Stimulated activated CD4-positive, alpha-beta T cell treated with anti-CD3 and anti-CD28 coated beads, Interleukin-15, amount 100 ng/mL, for 1 hour (primary cell): ENCODE measurements at places on chromosomes 7 and 10.

- no peak for DNase-seq
These were observed 987 bp upstream of the EXOC6 start for GRCh38 chr10:92847202-92847864.

GRCh38 chr10:102998399-102998907 is 80.4 kb downstream of the CNNM2 start:
- DNase-seq: no peak

GRCh38 chr7:116797612-116798011 is 64.8 kb upstream of the CAPZA2 start:
- no peak for DNase-seq

DNA sequence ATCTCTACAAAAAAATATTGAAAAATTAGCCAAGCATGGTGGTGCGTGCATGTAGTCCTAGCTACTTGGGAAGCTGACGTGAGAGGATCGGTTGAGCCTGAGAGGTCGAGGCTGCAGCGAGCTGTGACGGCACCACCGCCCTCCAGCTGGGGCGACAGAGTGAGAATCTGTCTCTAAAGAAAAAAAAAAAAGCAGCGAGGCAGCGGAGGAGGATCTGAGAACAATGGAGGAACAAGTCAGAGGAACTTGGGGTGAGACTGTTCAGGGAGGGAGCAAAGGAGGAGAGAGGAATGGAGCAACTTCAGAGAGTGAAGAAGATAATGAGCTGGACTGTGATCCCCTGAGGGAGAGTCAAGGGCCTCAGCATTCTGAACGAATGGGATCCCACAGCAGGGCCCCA is 85.4 kb downstream of the MKX start:
- DNase-seq: no peak

DNA sequence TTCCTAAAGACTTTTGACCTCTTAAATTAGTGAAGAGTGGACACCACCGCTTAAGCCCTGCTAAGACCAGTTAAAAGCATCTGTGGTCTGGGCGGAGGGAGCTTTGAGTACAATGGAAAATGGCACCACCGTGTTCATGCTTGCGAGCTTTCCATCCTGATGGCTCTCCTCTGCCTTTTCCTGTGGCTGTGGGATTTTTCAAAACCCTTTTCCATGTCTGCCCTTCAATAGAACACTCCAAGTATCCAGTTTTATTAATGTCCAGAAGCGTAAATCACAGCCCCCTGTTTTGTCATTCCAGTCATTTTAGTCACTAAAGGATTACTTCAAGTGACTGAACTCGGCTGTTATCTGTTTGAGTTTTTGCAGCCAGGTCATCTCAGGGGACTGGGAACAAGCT is 181.8 kb downstream of the MGMT start:
- DNase-seq: no peak

DNA sequence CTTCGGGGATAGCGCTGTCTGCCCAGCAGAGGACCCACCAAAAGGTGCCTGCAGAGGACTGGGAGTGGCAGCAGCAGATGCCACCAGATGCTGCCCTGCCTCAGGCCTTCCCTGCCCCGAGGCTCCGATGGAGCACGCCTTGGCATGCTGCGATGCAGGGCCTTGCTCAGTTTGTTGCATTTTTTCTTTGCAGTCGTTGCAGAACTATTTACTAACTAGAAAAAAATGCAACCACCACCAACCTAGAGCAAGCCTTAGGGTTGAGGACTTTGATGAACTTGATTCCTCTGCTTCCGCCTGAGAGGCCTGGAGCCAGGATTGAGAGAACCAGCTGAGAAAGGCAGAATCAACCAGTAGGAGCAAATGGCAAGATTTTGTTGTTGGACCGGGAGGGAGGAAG is 585.6 kb upstream of the MKI67 start:
- DNase-seq: no peak

GRCh38 chr10:124221356-124222317 is 128.2 kb upstream of the CHST15 start:
- DNase-seq: no peak

DNA sequence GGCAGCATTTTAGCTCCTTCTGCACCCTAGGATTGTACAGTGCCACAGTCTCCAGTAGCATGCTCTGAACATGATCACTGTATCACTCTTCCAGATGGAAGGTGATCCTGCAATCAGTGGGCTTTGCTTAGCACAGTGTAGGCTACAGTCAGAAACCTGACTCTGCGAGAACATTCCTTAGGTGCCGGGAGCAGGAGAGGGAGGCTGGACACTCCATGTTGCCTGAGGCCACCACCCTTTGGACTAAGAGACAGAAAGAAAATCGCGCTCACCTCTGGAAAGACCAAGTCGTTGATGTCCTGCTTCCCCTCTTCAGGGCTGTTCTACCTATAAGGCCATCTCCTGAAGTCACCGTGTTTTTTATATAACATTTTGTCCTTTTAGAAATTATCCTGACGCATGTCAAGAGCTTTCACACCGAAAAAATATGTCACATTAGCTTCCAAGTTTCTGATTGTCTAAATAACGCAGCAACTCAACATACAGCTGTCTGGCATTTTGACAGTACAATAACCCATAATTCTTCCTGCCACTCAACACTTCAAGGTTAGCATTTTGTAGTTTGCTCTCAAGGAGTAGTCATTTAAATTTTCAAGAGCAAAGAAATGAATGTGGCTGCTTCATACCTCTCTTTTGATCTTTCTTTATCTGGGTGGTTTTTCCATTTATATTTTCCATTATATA is 563.1 kb downstream of the LRMDA start:
- DNase-seq: no peak

DNA sequence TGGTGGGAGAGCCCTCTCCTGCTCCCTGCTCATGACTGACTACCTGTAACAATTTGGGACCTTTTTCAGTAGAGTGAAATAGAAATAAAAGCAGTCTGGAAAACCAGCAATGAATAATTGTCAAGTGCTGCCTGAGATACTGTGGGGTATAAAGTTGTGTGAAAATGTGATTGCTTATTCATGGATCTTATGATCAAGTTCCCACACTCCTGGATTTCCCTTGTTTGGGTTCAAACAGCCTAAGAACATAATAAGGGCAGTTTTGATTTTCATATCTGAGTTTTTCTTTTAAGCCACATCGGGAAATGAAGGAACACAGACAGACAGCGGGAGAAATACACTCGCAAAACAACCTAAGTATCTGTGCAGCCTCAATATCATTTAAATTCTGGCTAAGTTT is 52.9 kb downstream of the CALD1 start:
- DNase-seq: no peak

DNA sequence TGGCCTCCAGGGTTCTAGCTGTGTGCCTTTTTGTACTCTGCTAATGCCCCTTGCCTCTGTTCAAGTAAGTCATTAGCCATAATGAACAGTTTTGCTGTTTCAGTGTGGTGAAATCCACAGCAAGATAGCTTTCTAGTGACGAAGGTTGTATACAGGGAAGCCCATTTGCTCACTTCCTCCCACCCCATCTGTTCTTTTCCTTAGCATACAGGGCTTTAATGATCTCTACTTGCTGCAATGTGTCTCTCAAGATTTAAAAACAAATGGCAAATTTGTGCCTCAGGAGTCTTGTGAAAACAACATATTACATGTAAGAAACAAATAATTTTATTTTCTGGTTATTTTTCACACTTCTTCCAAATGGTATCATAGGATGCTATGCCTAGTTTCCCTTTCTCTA is 243.2 kb downstream of the CDK14 start:
- no peak for DNase-seq

- DNase-seq: no peak
These were observed 72.8 kb downstream of the CCNY start for GRCh38 chr10:35409094-35409582.

DNA sequence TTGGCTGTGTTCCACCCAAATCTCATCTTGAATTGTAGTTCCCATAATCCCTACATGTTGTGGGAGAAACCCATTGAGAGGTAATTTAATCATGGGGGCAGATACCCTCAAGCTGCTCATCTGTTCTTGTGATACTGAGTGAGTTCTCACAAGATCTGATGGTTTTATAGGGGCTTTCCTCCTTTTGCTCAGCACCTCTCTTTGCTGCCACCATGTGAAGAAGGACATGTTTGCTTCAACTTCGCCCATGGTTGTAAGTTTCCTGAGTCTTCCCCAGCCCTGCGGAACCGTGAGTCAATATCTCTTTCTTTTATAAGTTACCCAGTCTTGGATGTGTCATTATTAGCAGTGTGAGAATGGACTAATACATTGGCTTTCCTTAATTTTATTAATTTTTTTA is 527.8 kb downstream of the MDFIC start:
- no peak for DNase-seq

GRCh38 chr7:37007691-37008090 is 283.4 kb upstream of the AOAH start:
- no peak for DNase-seq

- no peak for DNase-seq
These were observed 101.9 kb upstream of the HGF start for GRCh38 chr7:81871606-81872265.

DNA sequence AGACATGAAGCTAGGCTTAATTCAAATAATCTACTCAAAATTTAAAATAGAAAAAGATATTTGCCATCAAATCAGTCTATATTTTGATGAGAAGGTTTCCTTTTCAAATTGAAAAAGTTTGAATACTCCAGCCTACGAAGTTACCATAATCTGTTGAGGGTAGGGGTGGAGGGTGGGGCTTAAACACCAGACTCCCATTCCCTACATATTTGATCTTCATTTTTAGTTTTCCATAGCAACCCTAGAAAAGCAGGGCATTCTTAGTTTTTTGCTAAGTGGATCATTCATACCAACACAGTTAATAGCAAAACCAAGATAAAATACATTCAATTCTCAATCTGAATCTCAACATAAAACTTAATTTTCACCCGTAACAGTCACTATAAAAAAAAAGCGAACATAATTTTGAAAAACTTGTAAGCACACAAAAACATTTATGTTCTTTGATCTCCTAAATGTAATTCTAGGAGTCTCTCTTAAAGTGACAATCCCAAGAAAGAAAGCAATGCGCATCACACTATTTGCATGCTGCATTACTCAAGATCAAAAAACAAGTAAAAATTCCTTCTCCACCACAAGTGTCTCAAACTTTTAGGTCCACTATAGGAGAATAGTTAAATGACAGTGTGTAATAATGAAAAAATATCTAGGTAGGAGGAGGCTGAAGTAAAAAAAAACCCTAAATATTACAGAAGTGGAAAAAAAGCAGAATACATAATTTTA is 30.8 kb downstream of the TMEM209 start:
- no peak for DNase-seq

DNA sequence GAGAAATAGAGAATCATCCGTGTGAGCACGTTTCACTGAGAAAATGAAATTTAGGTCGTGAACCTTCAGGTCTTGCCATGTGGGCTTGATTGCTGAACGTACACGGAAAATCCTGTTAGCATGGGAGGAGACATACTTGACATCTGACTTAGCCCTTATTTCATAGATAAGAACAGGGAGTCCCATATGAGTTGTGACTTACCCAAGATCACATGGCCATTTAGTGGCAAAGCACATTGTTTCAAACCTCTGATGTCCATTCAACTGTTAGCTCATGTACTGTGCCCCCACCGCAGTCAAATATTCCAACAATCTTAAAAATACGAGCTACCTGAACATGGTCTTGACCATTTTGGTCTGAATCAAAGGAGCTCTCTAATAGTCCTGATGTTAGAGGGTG is 411.2 kb upstream of the FZD8 start:
- DNase-seq: no peak

GRCh38 chr10:51106311-51106945 is 32.1 kb downstream of the PRKG1 start:
- DNase-seq: no peak

DNA sequence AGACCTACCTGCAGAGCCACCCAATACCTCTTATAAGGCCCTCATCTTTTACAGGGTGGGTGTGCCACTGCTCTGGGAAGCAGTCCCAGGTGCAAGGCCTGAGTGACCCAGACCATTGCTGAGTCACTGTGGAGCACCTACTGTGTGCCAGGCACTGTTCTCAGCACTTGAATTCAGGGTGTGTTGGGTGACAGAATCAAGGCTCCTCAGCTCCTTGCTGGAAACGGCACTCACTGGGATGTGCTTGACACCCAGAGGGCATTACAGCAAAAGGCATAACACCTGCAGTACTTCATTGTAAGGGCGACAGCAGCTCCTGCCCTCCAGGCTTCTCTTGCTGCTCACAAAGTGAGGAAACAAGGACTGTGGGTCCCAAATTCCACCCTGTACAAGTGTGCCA is 7.1 kb downstream of the CAMK2B start:
- DNase-seq: no peak

- no peak for DNase-seq
These were observed 1021.3 kb upstream of the C7orf33 start for GRCh38 chr7:147569116-147569913.

- no peak for DNase-seq
These were observed 8.9 kb downstream of the DLX6 start for GRCh38 chr7:97014145-97014750.

DNA sequence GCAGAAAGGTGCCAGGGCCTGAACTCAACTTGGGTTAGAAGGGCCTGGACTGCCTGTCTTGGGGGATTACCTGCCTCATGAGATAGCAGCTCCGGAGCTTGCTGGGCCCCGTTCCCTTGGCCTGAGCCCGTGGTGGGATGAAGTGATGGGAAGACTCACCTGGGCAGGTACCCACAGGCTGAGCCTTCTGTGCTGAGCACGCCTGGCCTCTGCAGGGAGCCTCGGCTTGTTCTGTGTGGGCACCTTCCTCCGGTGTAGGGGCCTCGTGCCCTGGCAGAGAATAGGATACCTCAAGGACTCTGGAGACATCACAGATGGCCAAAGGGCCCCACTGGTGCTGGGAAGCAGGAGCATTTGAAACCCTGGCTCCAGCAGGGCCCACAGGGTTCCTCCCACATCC is 4.5 kb downstream of the ZNF467 start:
- DNase-seq: no peak

GRCh38 chr7:118870187-118870586 is 645.7 kb downstream of the ANKRD7 start:
- DNase-seq: no peak

GRCh38 chr7:151440799-151441445 is 981 bp upstream of the CRYGN start:
- no peak for DNase-seq

DNA sequence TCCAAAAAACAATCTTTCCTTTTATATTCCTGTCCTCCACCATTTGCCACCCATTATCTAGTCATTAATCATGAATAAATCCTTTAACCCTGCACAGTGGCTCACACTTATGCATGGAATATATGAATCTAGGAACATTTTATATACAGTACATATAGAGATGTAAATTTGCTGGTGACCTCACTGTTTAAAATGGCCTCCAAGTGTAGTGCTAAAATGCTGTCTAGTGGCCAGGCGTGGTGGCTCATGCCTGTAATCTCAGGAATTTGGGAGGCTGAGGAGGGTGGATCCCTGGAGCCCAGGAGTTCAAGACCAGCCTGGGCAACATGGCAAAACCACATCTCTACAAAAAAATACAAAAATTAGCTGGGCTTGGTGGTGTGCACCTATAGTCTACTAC is 9.6 kb downstream of the NANOS1 start:
- DNase-seq: no peak
